Calu3 (cell line): ENCODE measurements at places on chromosomes 5 and 9. TPM values are rescaled to one million over a fixed set of nuclear protein-coding genes. Genes with fewer than 3 reads are reported as not detected.

The OBP2B gene
- total RNA-seq = not detected in 2 replicates

The PCDHA3 gene
- total RNA-seq = 0.10 and 0.31 TPM in 2 replicates

The SLU7 gene
- total RNA-seq = 62.8 and 71.2 TPM in 2 replicates

The SLC36A2 gene
- not detected in 2 replicates for total RNA-seq

The SPEF2 gene
- total RNA-seq = 8.0 and 10.9 TPM in 2 replicates

The SLC6A3 gene
- total RNA-seq = not detected in 2 replicates

DNA sequence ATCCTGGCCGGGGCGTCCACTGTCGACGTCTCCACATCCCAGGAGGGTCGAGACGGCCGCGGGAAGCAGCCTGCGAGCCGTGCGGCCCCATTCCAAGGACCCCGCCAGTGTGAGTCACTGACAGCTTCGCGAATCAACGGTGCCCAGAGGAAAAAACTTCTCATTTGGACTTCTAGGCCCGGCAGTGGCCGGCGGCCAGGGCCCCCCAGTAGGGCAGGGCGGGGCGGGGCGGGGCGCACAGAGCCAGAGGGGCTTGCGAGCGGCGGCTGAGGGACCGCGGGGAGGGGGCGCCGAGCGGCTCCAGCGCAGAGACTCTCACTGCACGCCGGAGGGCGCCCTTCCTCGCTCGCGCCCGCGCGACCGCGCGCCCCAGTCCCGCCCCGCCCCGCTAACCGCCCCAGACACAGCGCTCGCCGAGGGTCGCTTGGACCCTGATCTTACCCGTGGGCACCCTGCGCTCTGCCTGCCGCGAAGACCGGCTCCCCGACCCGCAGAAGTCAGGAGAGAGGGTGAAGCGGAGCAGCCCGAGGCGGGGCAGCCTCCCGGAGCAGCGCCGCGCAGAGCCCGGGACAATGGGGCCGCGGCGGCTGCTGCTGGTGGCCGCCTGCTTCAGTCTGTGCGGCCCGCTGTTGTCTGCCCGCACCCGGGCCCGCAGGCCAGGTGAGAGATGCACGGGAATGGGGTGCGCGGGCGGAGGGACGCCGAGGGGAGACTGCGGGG lies at the start of gene F2R:
Gene F2R, plus strand, starts transcription at position 391 of the 720 bp plus-strand sequence. Its CDS starts 182 bp downstream, at position 573.
- peaks cover 14% of the 10 kb centered on the region for H3K27me3 ChIP-seq
- peak; percentile 62 for DNase-seq
- H3K4me3 ChIP-seq = peak within 1 kb of the TSS; percentile 97

DNA sequence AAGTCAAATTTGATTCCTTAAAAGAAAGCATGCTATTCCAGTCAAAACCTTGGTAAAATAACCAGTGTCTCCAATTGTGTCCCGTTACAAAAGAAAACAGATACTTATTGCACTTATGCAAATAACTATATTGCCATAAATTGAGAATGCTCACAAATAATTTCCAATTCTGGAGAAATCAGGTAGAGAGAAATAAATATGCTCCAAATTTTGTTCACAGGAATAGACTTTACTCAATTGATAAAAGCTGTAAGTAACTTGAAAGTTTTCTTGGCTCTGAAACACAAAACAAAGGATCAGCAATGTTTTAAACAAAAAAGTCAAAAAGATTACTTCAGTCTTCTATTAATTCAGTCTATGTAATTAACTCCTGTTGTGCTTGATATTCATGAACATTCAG lies 7.8 kb upstream of the DTWD2 start:
- peaks cover 6% of the 10 kb centered on the region for H3K4me1 ChIP-seq
- no peaks in the 10 kb centered on the region for H3K36me3 ChIP-seq
- no peak overlapping the region for H3K27ac ChIP-seq
- no peaks in the 10 kb centered on the region for H3K27me3 ChIP-seq

DNA sequence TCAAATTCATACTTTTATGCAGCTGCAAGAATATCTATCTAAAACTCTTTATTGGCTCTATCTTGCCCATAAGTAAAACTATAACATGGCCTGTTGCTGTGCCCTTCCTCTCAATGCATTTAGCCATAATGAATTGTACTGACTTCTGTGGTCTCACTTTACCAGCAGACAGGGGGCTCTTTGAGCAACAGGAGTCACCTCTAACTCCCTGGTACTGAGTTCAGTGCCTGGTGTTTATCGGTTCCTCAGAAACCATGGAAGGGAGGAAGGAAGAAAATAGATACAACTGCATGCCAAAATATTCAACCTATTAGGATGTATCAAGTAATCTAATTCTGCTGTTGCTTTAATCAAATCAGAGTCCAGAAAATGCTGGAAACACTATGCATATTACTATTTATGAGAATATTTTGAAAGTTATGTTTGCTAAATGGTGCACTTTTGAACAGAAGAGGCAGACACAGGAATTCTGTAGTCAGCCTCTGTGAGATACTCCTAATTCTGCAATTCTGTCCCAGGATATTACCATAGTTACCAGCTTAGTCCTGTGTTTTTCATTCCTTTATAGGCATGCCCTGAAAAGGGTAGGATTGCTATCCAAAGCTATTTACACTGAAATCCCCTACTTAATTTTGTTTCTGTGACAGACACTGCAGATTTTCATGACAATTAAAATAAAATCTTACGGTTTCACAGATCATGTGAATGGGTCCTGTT lies 89.8 kb downstream of the CD180 start:
- no peaks in the 10 kb centered on the region for H3K36me3 ChIP-seq
- no peak overlapping the region for H3K27ac ChIP-seq
- no peaks in the 10 kb centered on the region for H3K27me3 ChIP-seq
- no peak for DNase-seq
- H3K4me3 ChIP-seq = no peak overlapping the region
- H3K4me1 ChIP-seq = no peaks in the 10 kb centered on the region

- no peaks in the 10 kb centered on the region for H3K36me3 ChIP-seq
- no peaks in the 10 kb centered on the region for H3K4me1 ChIP-seq
- no peak overlapping the region for H3K27ac ChIP-seq
- DNase-seq = no peak
These were observed 143.4 kb upstream of the DHFR start for GRCh38 chr5:80798166-80798565.

DNA sequence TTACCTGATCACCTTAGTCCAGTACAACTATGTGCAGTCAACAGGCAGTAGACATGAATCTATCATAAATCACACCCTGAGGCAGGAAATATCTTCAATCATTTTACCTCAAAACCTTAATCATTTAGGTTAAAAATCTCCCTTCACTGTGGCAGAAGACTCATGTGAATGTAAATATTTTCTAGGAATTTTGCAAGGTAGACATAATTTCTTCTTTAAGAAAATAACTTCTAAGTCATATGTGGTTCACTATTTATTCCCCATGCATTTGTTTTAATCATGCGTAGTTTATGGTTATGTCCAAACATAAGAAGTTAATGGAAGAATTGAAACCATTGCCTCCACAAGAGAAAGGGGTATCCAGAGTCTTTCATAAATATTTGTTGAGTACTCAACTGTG lies 97.0 kb downstream of the HMHB1 start:
- no peaks in the 10 kb centered on the region for H3K36me3 ChIP-seq
- no peak overlapping the region for H3K4me3 ChIP-seq
- H3K27ac ChIP-seq = no peak overlapping the region
- no peaks in the 10 kb centered on the region for H3K27me3 ChIP-seq

GRCh38 chr9:124419832-124420489 lies 4.7 kb upstream of the PSMB7 start:
- H3K27ac ChIP-seq = no peak overlapping the region
- no peak for DNase-seq
- H3K27me3 ChIP-seq = peaks cover 35% of the 10 kb centered on the region
- peaks cover 9% of the 10 kb centered on the region for H3K4me1 ChIP-seq

DNA sequence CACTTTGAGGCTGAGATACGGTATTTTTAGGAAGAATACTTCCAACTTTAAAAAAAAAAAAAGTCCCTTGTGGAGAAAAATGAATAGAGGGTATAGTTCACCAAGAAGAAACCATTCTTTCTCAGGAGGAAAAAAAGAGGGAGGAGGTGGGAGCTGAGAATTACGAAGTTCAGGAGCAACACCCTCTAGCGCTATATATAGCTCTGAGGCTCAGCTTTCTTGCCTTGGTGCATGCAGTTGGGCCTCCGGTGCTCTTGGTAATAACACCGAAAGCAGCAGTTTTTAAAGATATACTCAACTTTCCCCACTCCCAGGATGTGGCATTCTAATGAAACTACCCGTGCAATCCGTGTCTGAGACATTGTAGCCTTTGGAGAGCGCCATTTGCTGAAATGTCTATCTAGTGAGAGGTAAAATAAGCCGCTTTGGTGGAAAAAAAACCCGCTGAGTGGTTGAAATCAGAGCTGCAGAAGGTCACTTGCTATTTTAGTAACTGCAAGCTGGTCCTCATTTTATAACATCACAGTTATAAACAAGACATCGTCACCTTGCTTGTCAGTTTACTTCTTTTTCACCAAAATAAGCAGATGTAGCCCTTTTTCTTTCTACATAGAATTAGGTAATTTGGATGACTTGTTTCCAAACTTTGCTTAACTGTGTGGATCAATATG lies 156.4 kb downstream of the RORB start:
- no peak overlapping the region for H3K4me3 ChIP-seq
- H3K27ac ChIP-seq = no peak overlapping the region
- no peak for DNase-seq
- H3K36me3 ChIP-seq = no peaks in the 10 kb centered on the region

DNA sequence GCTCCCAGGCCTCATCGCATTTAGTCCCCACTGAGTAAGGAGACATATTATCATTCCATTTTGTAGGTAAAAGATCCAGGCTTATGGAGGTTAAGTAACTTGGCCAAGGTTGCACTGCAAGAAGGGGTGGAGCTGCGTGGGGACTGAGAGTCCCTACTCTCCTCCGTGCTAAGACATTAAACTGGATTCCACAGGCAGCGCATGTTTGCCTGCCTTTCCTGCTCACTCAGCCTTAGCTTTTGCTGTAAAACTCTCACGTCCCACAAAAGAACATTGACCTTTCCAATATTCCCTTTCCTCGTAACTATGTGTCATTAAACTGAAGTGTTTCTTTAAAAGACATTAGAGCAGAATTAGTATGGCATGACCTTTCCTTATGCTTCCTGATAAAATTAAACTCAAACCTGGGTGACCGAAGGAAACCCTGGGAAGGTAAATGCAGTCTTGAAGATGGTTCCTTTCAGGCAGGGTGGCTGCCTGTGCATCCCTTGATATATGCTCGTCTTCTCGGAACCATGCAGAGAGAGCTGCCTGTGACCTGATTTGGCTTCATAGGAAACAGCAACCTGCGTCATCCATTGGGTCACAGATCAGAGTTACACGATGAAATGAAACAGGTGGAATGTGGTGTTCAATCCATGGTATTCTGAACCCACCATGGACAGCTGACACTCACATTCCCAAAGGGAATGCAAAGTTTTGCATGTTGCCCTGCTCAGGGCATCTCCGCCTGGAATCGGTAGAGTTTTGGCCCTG lies 85.9 kb downstream of the TMEM252 start:
- H3K27me3 ChIP-seq = peaks cover 51% of the 10 kb centered on the region
- no peaks in the 10 kb centered on the region for H3K36me3 ChIP-seq
- DNase-seq = no peak
- no peaks in the 10 kb centered on the region for H3K4me1 ChIP-seq
- no peak overlapping the region for H3K27ac ChIP-seq
- no peak overlapping the region for H3K4me3 ChIP-seq

DNA sequence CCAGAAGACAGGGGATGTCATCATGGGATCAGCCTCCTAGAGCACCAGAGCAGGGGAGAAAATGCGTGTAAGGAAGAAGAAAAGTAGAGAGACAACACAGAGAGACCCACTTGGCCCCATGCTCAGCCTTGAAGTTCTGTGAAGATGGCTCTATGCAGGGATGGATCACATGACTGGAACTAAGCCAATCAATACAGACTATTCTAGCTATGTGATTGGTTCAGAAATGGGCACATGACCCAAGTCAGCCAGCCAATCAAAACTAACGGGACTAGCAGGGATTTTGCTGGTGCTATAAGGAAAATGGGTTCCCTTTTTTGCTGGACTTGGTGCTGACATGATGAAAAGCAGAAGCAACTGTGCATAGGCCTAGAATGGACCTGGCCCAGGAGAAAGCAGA lies 173.0 kb upstream of the TBC1D2 start:
- no peaks in the 10 kb centered on the region for H3K4me1 ChIP-seq
- no peaks in the 10 kb centered on the region for H3K36me3 ChIP-seq
- H3K27me3 ChIP-seq = peaks cover 53% of the 10 kb centered on the region
- no peak overlapping the region for H3K4me3 ChIP-seq

DNA sequence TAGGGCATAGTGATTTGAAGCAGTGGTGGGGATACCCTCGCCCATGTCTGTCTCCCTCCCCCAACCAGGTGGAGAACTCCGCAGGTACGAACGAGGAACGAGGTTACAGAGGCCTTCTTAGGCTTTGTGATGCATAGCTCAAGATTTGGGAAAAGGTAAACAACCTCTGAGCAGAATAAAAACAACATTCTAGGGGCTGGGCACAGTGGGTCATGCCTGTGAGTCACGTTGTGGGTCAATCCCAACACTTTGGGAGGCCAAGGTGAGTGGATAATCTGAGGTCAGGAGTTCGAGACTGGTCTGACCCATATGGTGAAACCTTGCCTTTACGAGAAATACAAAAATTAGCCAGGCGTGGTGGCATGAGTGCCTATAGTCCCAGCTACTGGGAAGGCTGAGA lies 3.6 kb upstream of the LCP2 start:
- DNase-seq = no peak
- H3K4me3 ChIP-seq = no peak overlapping the region
- no peaks in the 10 kb centered on the region for H3K4me1 ChIP-seq
- H3K27ac ChIP-seq = no peak overlapping the region

GRCh38 chr5:178730940-178731265 lies 444 bp upstream of the ZNF354A start:
- H3K27me3 ChIP-seq = no peaks in the 10 kb centered on the region
- H3K27ac ChIP-seq = no peak overlapping the region
- no peaks in the 10 kb centered on the region for H3K4me1 ChIP-seq
- H3K4me3 ChIP-seq = peak overlapping the region; percentile 66
- peaks cover 15% of the 10 kb centered on the region for H3K36me3 ChIP-seq
- DNase-seq = no peak
